ENCODE measurements at places on chromosomes 1 and 21.

DNA sequence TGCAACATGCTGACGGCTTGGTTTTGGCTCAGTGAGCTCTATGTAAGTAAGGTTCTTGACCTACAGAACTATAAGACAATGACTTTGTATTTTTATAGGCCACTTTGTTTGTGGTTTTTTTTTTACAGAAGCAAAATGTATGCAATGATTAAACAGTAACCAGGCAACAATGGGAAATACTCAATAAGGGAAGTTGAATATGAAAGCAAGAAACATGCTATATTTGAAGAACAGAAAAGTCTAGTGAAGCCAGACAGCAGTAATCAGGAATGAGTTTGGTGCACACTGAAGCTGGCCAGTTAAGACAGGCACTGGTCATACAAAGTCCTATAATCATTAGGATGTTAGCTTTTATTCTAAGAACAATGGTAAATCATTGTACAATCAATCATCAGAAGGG, 1926.8 kb downstream of the NCAM2 start:
- no peak for DNase-seq

- no peak for DNase-seq
Measured at GRCh38 chr1:55646181-55646580, 431.0 kb upstream of the USP24 start.

DNA sequence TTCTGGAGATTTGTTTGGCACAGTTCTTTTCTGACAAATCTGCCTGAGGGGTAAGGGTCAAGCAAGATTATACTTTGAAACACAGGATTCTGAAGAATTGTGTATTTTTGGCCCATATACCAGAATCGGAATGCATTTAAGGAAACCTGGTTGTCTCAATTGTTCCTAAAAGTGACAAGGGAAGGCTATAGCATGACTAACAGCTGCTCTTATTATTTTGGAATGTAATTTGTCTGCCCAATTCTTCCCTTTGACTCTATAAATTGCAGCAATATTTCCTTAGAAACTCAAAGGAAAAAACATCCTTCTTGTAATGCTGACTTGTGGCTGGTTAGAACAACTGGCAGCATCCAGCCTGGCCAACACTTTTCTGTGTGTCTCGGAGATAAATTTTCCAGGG, 15.8 kb upstream of the VCAM1 start:
- DNase-seq = no peak

GRCh38 chr1:173431304-173432045, 45.7 kb upstream of the PRDX6 start:
- DNase-seq = peak; percentile 92

GRCh38 chr21:42855937-42856335, 23.4 kb downstream of the WDR4 start:
- no peak for DNase-seq

Data from fibroblast of villous mesenchyme (primary cell).